Activated CD4-positive, alpha-beta T cell treated with anti-CD3 and anti-CD28 coated beads, Interleukin-2, amount 50 U/mL, for 4 hours (primary cell): ENCODE measurements at places on chromosomes 1 and 21.

DNA sequence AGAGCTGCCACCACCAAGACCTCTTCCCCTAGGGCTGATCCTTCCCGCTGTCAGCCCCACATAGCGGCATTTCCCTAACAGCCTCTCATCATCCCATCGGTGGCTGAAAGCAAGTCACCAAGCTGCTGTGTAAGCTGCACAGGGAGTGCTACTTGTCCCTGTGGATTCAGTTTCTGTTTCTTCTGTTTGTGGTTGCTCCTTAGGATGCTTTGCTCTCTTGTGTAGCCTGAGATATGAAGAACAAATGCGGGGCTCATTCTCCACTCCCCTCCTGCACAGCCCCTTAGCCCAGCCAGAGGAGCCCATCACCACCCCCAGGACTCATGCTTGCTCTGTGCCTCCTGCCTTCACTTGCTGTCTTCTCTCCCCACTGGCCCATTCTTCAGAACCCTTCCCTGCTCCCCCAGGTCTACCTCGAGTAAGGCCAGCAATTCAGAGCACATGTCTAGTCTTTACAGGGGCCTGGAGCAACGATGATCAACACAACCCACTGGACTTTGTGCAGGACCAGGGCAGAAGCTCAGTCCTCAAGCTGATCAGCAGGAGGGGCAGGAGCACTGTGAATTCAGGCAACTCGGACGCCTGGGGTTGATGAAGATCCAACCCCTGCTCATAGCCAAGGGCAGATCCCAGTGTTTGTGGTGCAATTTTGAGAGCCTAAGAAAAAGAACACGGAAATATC is 82.6 kb upstream of the GALNT2 start:
- DNase-seq = no peak

DNA sequence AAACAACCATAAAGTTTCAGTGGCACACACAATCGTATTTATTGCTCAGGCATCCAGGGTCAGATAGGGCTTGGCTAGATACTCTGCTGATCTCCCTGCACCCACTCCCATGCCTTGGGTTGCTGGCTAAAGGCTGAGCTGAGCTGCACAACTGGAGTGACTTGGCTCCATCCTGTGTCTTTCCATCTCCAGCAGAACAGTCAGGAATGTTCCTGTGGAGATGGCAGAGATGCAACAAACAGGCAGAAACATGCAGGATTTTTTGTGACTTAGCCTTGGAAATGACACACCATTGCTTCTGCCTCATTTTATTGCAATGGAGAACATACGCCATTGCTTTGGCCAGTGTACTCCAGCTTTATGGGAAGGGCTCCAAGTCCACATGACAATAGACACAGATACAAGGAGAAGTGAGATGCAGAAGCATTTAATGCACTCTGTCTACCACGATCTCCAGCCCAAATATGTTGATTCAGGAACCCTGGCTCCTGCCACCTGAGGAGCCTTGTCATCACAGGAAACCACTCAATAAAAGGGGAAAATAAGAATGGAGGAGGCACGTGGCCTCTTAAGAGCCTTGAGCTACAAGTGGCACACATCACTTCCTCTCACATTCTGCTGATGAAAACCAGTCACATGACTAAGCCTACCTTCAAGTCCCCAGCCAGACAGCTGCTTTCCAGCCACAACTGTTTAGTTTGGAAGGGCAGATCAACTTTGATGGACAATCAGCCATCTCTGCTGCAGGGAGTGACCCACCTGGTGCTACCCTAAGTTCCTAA is 10.1 kb upstream of the GUCA2B start:
- no peak for DNase-seq

- no peak for DNase-seq
Observed at GRCh38 chr1:41277371-41277975, 35.4 kb upstream of the SCMH1 start.

DNA sequence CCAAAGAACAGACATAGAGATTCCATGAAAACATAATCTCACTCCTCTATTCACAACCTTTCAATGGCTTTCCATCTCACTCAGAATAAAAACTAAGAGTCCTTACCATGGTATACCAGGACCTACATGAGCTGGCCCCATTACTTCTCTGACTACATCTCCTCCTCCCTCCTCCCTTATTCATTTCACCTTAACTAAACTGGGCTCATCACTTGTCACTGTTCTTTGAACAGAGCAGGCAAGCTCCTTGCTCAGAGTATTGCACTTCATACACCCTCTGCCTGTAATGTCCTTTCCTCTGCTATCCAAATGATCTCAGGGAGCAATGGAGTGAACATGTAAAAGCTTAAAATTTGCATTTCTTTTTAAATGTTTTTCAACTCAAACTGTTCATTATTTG is 142.0 kb downstream of the MRPL39 start:
- no peak for DNase-seq

- DNase-seq = no peak
Observed at GRCh38 chr1:227213426-227213825, 104.9 kb downstream of the CDC42BPA start.

DNA sequence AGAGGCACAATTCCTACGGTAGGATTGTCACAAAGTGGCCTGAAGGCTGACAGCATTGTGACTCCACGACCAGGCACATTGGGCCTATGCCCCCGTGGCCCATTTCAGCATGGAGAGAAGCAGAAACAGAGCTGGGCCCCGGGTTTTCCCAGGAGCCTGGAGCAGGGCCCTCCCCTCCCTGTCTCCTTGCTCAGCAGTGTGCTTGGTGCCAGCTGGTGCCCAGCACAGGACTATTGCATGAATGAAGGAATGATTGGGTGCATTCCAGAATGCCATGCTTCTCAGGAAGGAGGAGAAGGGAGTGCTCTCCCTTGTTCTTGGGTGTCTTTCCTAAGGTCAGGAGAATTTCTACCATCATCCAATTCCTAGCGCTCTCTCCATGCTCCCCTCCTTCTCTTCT is 33.7 kb downstream of the IER5 start:
- DNase-seq = no peak

DNA sequence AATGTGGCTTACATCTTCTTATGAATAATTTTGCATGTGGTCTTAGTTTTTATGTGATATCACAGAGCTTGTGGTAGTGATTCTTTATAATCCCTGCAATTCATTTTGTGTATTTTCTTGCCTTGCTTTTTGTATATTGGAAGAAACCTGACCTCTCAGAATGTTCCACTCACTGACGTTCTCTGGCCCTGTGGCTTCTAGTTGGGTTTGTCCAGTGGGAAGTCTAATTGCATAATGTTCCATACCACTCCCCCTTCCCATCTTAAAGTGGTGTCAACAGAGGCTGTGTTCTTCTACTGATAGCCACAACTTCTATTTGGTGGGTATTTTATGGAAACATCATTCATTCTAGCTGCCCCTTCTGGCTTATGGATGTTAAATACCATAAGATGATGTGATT is 225.3 kb downstream of the BACH1 start:
- DNase-seq = no peak

DNA sequence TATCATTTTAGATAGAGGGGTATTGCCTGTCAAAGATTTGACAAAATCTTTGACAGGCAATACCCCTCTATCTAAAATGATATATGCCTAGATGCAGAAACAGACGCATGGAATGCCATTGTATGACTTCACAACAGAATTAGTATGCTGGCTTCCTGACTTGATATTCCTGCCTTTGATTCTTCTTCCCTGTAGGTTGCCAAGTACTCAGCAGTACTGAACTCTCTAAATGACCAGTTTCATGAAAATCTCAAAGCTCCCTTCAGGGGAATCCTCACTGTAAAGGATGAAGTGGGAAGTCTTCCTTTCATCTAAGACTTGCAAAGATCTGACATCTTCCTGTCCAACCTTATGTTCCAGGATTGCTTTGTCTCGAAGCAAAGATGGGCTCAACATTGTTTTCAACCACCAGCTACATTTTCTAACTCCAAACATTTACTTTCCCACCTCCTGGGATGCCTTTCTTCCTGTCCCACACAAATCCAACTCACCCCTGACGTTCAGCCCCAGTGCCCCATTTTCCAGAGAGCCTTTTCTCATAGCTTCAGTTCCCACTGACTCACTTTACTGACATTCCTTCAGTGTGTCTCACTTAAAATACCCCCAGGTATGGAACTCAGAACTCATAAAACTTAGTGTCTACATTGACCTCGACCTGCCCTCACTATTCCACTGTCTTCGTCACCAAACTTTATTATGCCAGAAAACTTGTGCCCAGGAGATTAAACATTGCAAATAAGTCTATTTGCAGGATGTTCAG is 67.3 kb upstream of the KCNJ6 start:
- no peak for DNase-seq

- no peak for DNase-seq
Observed at GRCh38 chr1:178101654-178102053, 7.8 kb downstream of the RASAL2 start.

DNA sequence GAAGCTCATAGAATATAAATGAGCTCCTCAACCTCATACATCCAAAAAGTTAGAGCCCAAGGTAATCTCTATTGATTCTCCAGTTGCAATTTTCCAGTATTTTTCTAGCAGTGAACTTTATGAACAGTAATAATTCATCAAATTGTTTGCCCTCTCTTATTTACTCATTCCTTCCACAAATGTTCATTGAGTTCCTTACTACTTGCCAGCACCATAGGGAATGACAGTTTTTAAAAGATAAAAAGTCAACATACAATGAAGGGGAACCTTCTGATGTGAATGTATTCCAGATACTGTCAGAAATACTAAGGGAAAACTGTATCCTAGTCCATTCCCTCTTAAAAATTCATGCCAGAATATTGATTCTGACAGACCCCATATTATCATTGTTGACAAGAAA is 277.0 kb upstream of the C1orf87 start:
- no peak for DNase-seq

GRCh38 chr21:25625036-25625435 is 14.0 kb upstream of the JAM2 start:
- no peak for DNase-seq
